ENCODE measurements at places on chromosomes 7 and 10.

DNA sequence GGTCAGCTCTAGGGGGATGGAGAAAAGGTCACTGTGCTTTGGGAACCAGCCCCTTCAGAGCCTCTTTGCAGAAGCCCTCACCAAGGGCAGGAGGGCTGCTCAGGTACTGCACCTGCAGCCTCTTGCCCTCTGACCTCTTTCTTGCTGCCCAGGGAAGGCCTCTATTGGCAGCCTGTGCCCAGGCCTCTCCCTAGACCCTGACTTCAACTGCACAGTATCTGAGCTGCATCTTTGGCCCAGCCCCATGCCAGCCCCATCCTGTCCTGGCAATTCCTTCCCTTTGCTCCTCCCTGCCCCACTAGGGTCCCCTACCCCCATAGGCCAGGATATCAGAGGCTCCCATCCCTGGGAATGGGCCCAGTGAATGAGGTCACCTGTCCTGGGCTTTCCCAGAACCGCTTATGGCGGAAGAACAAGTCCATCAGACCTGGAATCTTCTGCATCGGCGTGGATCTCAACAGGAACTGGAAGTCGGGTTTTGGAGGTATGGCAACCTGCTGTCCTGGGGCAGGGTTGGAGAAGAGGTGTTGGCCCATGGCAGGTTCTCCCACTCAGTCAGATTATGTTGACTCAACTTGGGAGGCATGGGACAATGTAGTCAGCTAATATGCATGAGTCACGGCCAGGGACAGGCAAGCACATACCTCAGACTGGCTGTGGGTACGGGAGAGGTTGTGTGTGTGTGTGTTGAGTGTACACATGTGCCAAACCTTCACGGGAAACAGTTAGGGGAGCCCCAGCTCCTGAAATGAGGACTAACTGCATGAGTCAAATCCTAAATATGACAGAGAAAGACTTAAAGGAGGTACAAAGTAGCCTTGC lies 17.1 kb upstream of the CPA1 start:
- DNase-seq, result peak; percentile 92

DNA sequence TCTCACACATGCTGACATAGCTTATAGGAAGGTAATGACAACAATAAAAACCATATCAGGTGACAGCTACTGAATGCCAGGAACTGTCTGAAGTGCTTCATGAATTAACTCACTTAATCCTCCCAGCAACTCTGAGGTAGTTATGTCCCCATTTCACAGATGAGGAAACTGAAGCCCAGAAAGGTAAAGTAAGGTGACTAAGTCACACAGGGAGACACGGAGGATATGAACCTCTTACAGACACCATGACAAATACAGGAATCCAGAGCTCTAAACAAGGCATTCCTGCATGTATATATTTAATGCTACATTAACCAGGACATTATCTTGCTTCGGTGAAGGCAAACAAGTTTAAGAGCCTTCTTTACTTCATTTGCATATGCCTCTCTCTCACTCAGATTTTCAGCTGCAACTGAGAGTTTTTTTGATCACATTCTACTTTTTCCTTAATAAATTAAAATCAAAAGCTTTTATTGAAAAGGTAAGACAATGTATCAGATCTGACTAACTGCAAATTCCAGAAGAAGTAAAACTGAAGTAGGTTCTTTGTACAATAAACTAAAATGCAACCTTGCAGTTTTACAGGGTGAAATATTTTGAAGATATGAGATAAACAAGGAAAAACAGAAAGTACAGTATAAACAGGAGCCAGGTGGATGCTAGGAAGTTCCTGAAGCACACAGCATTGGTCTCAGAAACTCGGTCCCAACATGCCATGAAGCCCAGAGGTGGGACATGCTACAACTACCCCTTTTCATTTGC lies 79.5 kb downstream of the SGMS1 start:
- DNase-seq, result no peak

GRCh38 chr7:6588566-6588965 lies 1.3 kb upstream of the INTS15 start:
- DNase-seq, result no peak

DNA sequence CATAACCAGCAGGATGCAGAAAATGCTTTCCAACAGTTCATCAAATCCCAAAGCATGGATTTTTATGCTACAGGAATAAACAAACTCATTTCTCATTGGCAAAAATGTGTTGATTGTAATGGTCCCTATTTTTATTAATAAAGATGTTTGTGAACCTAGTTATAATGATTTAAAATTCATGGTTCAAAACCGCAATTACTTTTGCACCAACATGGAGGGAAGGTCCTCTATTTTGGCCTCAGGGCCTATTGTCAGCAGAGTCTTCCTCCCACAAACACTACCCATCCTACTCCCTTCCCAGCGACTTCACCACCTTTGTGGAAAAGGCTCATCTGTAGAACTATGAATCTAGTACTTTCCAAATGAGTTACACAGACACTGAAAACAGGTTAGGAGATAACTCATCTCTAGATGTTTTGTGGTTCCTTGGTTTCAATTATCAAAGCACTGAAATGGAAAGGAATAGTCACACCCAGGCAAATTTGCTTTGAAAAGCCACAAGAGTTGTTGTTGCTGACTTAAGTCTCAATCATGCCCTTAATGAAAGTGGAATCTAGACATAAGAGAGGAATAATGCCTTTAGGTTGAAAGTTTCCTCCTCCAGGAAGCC lies 59.4 kb upstream of the FRMD4A start:
- DNase-seq, result no peak

GRCh38 chr7:138459413-138460175 lies 465 bp upstream of the TRIM24 start:
- peak; percentile 82 for DNase-seq

GRCh38 chr7:70700941-70701425 lies 431.0 kb upstream of the GALNT17 start:
- no peak for DNase-seq

GRCh38 chr10:72335394-72336258 lies 19.1 kb downstream of the DNAJB12 start:
- DNase-seq, result no peak

DNA sequence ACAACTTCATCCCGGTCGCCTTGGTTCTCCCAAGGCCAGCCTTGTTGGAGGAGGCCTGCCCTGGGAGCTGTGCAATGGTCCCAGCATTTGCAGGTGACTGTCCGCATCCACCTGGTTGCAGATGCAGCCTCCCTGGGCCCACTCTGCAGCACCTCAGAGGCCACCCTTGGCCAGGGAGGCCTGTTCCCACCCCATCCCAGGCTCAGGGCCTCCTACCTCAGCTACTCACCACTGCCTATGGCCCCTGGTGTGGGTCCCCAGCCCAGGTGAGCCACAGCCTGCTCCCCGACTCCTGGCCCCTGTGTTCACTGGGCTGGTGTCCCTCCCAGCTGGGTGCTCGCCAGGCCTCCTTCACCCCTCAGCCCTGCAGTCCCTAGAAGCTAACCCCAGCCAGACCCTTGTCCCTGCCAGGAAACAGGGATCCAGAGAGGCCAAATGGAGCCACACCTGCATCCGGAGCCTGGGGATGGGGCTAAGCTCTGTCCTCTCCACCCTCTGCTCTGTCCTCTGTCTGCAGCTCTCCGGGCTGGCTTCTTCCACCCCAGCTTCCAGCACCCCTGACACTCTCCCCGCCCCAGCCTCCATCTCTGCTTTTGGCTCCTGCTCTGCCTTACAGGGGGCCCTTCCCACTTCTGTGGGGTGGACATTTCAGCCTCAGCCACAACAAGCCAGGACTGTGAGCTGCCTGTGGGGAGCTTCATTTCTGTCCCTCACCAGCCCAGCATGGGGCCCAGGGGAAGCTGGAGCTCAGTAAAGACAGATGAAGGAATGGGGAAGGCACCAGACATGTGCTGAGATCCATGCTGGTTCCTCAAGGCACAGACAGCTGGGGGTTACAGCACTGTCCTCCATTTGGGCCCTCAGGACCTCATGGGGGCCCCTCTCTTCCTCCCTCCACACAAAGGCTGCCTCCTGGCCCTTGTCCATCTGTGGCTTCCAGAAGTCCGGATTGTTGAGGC lies 35.6 kb upstream of the ANTXRL start:
- DNase-seq, result no peak

GRCh38 chr7:68014031-68014736 lies 1017.6 kb downstream of the TYW1 start:
- DNase-seq, result no peak

DNA sequence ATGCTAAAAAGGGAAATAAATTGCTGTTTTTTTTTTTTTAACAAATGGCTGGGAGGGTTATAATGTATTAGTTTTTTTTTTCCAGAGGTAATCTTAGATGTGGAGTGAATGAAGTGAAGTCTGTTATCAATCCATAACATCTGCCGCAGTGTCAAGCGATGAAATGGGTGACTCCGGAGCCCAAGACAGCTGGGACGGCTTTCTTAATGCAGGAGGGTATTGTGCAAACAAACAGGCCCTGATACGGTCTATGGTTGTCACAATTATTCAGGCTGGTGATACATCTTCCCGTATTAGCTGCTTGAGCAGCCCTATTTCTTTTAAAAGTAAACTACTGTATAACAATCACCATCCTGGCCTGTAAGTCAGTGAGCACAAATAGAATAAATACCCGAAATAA lies 1231.2 kb downstream of the GATA3 start:
- no peak for DNase-seq

DNA sequence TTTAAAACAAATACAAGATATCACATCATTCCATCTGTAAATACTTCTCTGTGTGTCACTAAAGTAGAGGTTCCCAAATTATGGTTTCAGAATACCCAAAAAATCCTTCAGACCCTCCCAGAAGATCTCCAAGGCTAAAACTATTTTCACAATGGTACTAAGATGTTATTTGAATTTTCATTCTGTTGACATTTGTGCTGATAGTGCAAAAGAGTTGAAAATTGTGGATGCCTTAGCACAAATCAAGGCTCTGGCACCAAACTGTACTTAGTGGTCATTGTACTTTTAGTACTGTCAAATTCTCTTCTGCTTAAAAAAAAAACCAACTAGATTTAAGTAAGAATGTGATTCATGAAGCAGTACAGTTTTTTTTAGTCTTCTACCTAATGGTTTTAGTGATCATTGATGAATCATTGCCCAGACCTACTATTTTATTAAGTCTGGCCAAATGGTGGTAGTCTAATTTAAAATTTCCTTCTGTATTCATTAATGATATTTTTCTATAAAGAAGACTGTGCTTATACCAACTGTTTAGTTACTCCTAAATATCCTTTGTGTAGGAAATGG lies 50.5 kb downstream of the TPST1 start:
- DNase-seq, result peak; percentile 12

DNA sequence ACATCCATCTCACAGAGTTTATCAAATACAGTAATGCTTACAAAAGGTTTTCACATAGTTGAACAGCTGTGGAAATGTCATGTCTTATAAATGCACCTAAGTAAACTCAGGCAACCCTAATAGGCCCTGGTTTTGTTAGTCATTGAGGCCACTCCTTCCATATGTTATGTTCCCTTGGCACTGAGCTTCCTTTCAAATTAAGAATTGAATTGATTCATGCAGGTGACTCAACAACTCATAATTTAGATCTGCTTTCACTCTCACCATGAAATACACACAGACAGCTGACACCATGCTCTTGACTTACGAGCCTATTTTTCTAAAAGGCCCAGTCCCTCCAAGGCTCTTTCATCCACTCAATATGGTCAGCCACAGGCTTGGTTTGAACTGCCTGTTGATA lies 476.9 kb downstream of the KCNMA1 start:
- DNase-seq, result peak; percentile 49

GRCh38 chr10:7288060-7288690 lies 122.7 kb downstream of the SFMBT2 start:
- DNase-seq, result no peak

DNA sequence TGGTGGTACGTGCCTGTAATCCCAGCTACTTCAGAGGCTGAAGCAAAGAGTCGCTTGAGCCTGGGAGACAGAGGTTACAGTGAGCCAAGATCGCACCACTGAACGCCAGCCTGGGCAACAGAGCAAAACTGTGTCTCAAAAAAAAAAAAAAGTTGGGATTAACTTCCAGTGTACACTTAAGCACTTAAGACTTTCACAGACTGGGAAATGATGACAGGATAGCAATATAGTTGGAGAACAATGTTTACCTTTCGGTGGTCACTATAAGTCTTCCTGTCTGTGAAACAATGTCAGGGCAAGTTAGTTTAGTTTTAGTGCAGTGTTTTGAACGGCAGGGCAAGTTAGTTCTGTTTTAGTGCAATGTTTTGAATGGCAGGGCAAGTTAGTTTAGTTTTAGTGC lies 130.2 kb downstream of the TPST1 start:
- no peak for DNase-seq

DNA sequence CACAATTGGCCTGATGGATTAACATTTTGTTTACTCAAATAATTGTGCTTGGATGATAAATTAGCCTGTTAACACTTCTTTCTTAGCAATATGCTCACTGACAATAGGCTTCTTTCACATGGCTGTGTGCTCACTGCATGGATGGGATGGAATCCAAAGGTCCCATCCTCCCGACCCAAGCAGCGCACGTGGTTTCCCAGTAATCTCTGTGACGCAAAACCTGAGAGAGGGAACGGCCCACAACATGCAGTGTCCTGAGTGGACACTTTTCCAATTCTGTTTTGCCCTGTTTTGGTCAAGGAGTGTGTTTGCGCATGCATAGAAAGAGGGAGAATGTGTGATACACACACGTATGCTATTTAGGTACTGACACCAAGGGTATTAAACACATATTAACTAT lies 42.1 kb upstream of the RASGEF1A start:
- no peak for DNase-seq

GRCh38 chr7:107396990-107397389 lies 72.9 kb upstream of the GPR22 start:
- no peak for DNase-seq

DNA sequence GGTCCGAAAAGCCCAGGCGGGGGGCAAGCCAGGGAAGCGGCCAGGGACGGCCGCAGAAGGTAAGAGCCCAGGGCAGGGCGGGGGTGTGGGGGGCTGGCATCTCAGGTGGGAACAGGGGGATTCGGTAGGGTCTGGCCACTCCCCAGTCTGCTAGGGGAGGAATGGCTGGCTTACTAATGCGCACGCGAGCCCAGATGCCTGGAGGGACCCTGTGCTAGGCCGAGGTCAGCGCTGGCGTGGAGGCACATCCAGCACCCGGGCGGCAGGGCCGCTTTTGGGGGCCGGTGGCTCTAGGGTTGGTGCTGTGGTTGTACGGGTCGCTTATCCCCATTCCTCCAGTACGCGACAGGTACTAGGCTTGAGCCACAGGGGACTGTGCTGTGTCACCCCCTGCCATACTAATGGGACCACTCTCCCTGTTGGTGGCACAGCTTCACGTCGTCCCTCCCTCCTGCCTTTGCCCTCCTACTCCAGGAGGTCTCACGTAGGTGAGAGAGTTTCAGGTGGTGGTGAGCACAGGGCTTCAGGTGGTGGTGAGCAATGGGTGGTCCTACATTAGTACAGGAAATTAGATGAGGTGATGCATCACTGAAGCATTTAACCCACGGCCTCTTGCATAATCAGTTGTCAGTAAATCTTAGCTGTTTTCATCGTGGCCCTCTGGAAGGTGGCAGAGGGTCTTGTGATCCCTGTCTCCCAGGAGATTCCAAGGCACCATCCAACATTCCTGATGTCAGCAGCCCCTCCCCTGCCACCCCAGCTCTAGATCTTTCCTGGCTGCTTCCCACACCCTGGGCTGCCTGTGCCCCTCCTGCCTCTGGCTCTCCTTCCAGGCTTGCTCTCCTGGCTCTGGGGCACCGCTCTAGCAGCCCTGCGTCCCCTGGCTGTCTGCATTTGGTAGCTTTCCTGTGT lies 971 bp downstream of the AEBP1 start:
- DNase-seq, result peak; percentile 56

GRCh38 chr10:11901454-11901832 lies 78.3 kb downstream of the PROSER2 start:
- no peak for DNase-seq

- no peak for DNase-seq
Observed at GRCh38 chr7:131087756-131088658, 239.7 kb upstream of the MKLN1 start.

Data from GM04503 (cell line).